ENCODE measurements at places on chromosomes 6 and 20. TPM values are rescaled to one million over a fixed set of nuclear protein-coding genes. Genes with fewer than 3 reads are reported as not detected.

- H3K4me1 ChIP-seq, result no peaks in the 10 kb centered on the region
- DNase-seq, result no peak
- H3K4me3 ChIP-seq, result no peak overlapping the region
- peaks cover 25% of the 10 kb centered on the region for H3K36me3 ChIP-seq
- H3K27me3 ChIP-seq, result no peaks in the 10 kb centered on the region
- H3K27ac ChIP-seq, result no peak overlapping the region
These were observed 8.9 kb upstream of the RAB44 start for GRCh38 chr6:36688739-36689075.

DNA sequence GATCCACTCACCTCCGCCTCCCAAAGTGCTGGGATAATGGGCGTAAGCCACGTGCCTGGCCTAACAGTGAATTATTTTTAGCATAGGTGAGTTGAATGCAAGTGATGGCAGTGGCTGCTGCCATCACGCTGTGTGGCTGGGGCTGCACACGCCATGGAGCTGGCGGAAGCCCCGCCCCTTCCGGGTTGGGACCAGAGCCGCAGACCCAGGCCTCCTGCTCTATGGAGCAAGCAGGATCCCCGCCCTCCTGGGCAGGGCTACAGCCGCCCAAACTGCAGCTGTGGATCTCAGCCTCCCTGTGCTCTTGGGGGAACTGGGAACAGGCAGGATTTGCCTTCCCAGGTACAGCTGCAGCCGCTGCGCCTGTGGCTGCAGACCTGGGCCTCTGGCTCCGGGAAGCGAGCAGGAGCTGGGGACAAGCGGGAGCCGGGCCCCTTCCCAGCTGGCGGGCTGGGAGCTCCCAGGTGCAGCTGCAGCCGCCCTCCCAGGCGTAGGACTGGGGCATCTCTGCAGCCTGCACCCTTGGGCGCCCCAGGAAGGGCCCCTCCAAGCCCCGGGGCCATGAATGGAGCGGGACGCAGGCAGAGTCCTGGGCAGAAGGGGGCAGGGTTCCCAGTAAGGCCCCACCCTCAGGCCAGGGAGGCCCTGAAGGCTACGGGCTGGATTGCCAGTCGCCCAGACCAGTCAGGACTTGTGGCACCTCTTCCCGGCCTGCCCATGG, 30.9 kb upstream of the SLA2 start:
- H3K36me3 ChIP-seq, result peaks cover 6% of the 10 kb centered on the region
- no peak overlapping the region for H3K4me3 ChIP-seq
- H3K27ac ChIP-seq, result no peak overlapping the region
- no peaks in the 10 kb centered on the region for H3K27me3 ChIP-seq
- H3K4me1 ChIP-seq, result no peaks in the 10 kb centered on the region

DNA sequence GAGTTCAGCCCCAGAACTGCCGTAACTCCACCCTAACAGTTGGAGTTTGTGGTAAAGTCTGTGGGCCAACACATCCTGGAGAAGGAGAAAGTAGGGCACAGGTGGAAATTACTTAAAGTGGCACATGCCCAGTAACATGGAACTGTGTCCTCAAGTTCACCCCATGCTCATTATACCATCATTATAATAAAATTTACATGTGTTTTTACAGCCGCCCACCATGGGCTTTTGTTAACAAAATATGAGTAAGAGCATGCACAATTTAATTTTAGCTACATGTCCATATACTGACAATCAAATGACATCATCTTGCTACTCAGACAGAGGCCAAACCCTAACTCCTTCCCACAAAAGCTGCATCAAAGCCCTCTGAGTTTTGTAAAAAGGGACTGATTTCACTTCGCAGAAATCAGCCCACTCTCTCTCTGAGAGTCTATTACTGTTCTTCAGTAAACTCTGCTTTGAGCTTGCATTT, 17.3 kb upstream of the ELOVL4 start:
- no peaks in the 10 kb centered on the region for H3K4me1 ChIP-seq
- H3K27ac ChIP-seq, result no peak overlapping the region
- no peaks in the 10 kb centered on the region for H3K36me3 ChIP-seq
- no peak overlapping the region for H3K4me3 ChIP-seq

GRCh38 chr6:169529931-169530751, 171.7 kb downstream of the WDR27 start:
- H3K4me1 ChIP-seq, result no peaks in the 10 kb centered on the region
- DNase-seq, result no peak

DNA sequence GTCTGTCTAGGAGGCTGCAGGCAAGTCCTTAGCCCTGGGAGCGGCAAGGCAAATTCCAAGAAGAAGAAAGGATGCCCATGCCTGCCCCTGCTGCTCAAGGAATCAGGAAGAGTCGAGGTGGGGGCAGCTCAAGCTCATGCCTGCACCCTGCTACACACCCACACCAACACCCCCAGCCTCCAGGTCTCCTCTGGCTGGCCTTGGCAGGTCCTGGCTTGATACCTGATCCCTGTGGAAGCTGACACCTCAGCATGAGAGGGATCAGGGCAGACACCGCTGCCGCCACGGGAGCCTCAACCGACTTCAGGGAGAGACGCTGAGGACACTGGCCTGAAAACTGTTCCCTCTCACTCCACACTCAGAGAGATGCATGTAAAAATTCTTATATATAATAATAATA, 35.5 kb upstream of the MAFB start:
- H3K4me1 ChIP-seq, result no peaks in the 10 kb centered on the region
- no peaks in the 10 kb centered on the region for H3K27me3 ChIP-seq
- H3K36me3 ChIP-seq, result no peaks in the 10 kb centered on the region
- DNase-seq, result no peak
- H3K27ac ChIP-seq, result no peak overlapping the region
- H3K4me3 ChIP-seq, result no peak overlapping the region

GRCh38 chr6:21610341-21610740, 16.8 kb downstream of the SOX4 start:
- no peaks in the 10 kb centered on the region for H3K36me3 ChIP-seq
- no peaks in the 10 kb centered on the region for H3K27me3 ChIP-seq
- H3K27ac ChIP-seq, result no peak overlapping the region
- no peaks in the 10 kb centered on the region for H3K4me1 ChIP-seq
- DNase-seq, result no peak

DNA sequence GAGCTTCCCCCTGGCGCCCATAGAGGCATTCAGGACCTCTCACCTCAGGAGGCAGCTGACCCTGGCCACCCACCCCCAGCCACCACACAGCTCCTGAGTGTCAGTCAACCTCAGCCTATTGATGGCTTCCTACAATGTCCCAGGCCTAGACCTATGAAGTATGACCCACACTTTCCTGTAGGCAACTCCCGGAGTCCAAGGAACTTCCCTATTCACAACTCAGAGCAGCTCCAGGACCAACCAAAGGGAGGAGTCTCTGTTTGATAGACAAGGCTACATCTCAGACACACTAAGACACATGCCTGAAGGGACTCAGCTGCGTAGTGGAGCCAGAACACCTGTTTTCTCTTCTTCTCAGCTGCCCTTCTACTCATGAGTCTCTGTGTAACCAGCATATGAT, 169.1 kb downstream of the MAFB start:
- peaks cover 3% of the 10 kb centered on the region for H3K27me3 ChIP-seq
- no peak overlapping the region for H3K27ac ChIP-seq

GRCh38 chr20:8156235-8157079, 24.4 kb downstream of the PLCB1 start:
- peaks cover 24% of the 10 kb centered on the region for H3K4me1 ChIP-seq
- H3K27me3 ChIP-seq, result no peaks in the 10 kb centered on the region
- no peaks in the 10 kb centered on the region for H3K36me3 ChIP-seq
- DNase-seq, result peak; percentile 31
- H3K4me3 ChIP-seq, result no peak overlapping the region

- no peaks in the 10 kb centered on the region for H3K27me3 ChIP-seq
- peak overlapping the region; percentile 84 for H3K27ac ChIP-seq
- no peaks in the 10 kb centered on the region for H3K36me3 ChIP-seq
- peaks cover 17% of the 10 kb centered on the region for H3K4me1 ChIP-seq
- peak overlapping the region; percentile 88 for H3K4me3 ChIP-seq
These were observed 512 bp downstream of the TAP1 start for GRCh38 chr6:32852844-32853540.

DNA sequence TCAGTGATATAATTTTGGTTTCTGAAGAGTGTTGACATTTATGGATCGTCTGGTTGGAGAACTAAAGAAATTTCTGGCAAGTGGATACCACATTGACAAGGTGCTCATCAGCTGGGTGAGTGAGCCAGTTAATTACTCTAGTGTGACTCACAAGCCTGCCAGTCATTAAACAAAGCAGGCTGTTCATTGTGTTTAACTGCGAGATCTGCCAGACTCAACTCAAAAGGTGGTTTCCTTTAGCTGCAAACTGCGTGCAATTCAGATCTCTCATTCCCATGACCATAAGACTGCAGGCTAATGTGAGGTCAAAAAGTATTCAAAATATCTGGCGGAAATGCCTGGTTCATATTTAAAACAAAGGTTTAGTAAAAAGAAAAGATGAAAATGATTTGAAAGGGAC, 32.5 kb upstream of the IYD start:
- no peak overlapping the region for H3K27ac ChIP-seq
- H3K27me3 ChIP-seq, result no peaks in the 10 kb centered on the region
- H3K36me3 ChIP-seq, result no peaks in the 10 kb centered on the region
- H3K4me3 ChIP-seq, result no peak overlapping the region
- peaks cover 8% of the 10 kb centered on the region for H3K4me1 ChIP-seq

- no peak overlapping the region for H3K4me3 ChIP-seq
- no peaks in the 10 kb centered on the region for H3K36me3 ChIP-seq
- no peak for DNase-seq
- no peak overlapping the region for H3K27ac ChIP-seq
- H3K4me1 ChIP-seq, result peaks cover 8% of the 10 kb centered on the region
These were observed 14.8 kb downstream of the IGF2R start for GRCh38 chr6:159983641-159984080.

- H3K36me3 ChIP-seq, result peaks cover 3% of the 10 kb centered on the region
- H3K4me1 ChIP-seq, result peaks cover 52% of the 10 kb centered on the region
- peak overlapping the region; percentile 92 for H3K4me3 ChIP-seq
- no peak for DNase-seq
These were observed 785 bp upstream of the ULBP3 start for GRCh38 chr6:150069706-150070105.

TPD52L2 gene
- 149 TPM for total RNA-seq

TNF gene
- total RNA-seq, result 0.59 TPM
